ENCODE measurements at places on chromosomes 2 and 18. TPM values are rescaled to one million over a fixed set of nuclear protein-coding genes. Genes with fewer than 3 reads are reported as not detected.

DNA sequence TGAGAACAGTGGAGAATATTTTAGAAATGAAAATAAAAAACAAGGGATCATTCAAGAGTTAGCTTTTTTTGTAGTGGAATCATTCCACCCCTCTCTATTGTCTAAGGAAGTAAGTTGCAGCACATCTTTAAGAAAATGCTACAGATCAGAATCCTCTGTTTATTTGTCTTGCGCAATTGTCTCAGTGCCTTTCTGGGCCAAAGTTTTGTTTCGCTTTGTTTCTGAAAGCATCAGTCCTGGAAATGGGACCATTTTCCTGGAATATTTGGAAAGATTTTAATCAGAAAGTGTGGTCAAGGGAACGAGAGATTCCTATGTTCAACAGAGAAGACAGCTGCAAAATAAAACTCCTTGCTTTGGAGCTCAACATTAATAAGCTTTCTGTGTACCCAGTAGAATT is 74.0 kb downstream of the NRXN1 start:
- no peaks in the 10 kb centered on the region for H3K4me1 ChIP-seq
- H3K27ac ChIP-seq: no peak overlapping the region
- DNase-seq: no peak
- no peaks in the 10 kb centered on the region for H3K27me3 ChIP-seq
- no peak overlapping the region for H3K4me3 ChIP-seq

GRCh38 chr2:231611273-231612108 is 18.8 kb downstream of the TEX44 start:
- no peak for DNase-seq
- peak overlapping the region; percentile 97 for H3K27ac ChIP-seq
- peaks cover 43% of the 10 kb centered on the region for H3K4me1 ChIP-seq
- no peaks in the 10 kb centered on the region for H3K36me3 ChIP-seq
- no peak overlapping the region for H3K4me3 ChIP-seq

- no peaks in the 10 kb centered on the region for H3K4me1 ChIP-seq
- no peak overlapping the region for H3K4me3 ChIP-seq
- H3K27me3 ChIP-seq: no peaks in the 10 kb centered on the region
- H3K36me3 ChIP-seq: no peaks in the 10 kb centered on the region
These were observed 377.8 kb upstream of the DDX18 start for GRCh38 chr2:117436697-117437096.

- no peak for DNase-seq
- H3K4me1 ChIP-seq: no peaks in the 10 kb centered on the region
- peaks cover 9% of the 10 kb centered on the region for H3K36me3 ChIP-seq
- H3K4me3 ChIP-seq: no peak overlapping the region
- H3K27me3 ChIP-seq: no peaks in the 10 kb centered on the region
- no peak overlapping the region for H3K27ac ChIP-seq
These were observed 41.8 kb downstream of the TGFBRAP1 start for GRCh38 chr2:105287692-105288091.

- no peaks in the 10 kb centered on the region for H3K36me3 ChIP-seq
- no peak overlapping the region for H3K4me3 ChIP-seq
- DNase-seq: no peak
These were observed 189.4 kb upstream of the LHCGR start for GRCh38 chr2:48944956-48945355.

Gene SLC4A1AP
- 22.7 TPM for total RNA-seq

- H3K27me3 ChIP-seq: no peaks in the 10 kb centered on the region
- peaks cover 4% of the 10 kb centered on the region for H3K4me1 ChIP-seq
- H3K4me3 ChIP-seq: no peak overlapping the region
These were observed 13.3 kb upstream of the TGFA start for GRCh38 chr2:70566906-70567305.

Gene AQP12B
- not detected for total RNA-seq

DNA sequence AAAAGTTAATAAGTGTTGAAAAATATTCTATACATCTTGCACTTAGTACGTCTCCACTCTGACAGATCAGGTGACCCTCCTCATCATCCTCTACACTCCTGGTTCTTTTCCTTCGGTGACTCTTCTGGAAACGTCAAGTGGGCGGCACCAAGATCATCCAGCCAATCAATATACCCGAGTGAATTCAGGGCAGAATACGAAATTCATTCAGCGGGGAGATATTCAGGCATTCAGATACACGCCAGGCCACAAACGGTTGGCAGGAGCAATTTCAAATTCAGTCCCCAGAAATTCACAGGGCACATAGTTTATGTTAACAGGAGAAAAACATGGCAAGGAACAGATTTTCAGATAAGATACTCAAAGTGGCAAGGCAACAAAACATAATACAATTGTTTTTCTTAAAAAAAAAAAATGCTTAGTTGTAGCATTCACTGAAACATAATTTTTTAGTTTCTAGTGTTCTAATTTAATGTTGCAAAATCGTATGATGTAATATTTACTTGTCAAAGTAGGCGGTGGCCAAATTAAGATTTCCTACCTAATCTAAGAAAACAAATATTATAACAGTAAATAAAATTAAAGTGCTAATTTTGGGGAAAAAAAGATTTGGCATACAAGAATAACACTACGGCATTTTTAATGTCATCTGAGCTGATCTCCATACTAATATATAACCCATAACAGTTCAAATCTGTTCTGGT is 4.2 kb downstream of the CLK1 start:
- DNase-seq: no peak
- H3K27ac ChIP-seq: peak overlapping the region; percentile 99
- no peaks in the 10 kb centered on the region for H3K27me3 ChIP-seq
- H3K4me3 ChIP-seq: peak overlapping the region; percentile 97

- no peak overlapping the region for H3K4me3 ChIP-seq
- no peak for DNase-seq
- H3K36me3 ChIP-seq: no peaks in the 10 kb centered on the region
- H3K4me1 ChIP-seq: no peaks in the 10 kb centered on the region
- no peaks in the 10 kb centered on the region for H3K27me3 ChIP-seq
These were observed 83.7 kb downstream of the PMAIP1 start for GRCh38 chr18:59983506-59983905.

- no peaks in the 10 kb centered on the region for H3K4me1 ChIP-seq
- no peaks in the 10 kb centered on the region for H3K27me3 ChIP-seq
- H3K36me3 ChIP-seq: peaks cover 11% of the 10 kb centered on the region
- DNase-seq: no peak
- H3K4me3 ChIP-seq: no peak overlapping the region
These were observed 27.5 kb downstream of the TFCP2L1 start for GRCh38 chr2:121257480-121257840.

Gene INHA
- total RNA-seq: not detected

DNA sequence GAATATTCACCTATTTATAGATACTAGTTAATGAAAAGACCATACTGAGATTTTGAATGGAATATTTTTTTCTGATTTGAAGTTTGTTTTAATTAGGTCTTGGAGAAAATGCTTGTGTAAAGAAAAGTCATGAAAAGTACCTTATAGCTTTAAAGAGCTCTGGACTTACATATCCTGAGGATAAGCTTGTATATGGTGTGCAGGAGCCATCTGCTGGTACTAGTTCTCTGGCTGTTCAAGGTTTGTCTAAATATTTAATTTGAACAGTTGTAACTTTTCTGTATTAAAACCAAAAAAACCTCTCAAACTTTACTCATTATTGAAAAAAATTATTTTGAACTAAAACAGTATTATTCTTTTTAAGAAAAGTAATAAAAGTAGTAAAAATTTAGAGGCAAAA is 50.1 kb downstream of the UBR3 start:
- H3K36me3 ChIP-seq: no peaks in the 10 kb centered on the region
- H3K4me3 ChIP-seq: no peak overlapping the region
- no peak overlapping the region for H3K27ac ChIP-seq
- no peak for DNase-seq
- no peaks in the 10 kb centered on the region for H3K27me3 ChIP-seq

Gene UGT1A5
- 9.7 TPM for total RNA-seq

DNA sequence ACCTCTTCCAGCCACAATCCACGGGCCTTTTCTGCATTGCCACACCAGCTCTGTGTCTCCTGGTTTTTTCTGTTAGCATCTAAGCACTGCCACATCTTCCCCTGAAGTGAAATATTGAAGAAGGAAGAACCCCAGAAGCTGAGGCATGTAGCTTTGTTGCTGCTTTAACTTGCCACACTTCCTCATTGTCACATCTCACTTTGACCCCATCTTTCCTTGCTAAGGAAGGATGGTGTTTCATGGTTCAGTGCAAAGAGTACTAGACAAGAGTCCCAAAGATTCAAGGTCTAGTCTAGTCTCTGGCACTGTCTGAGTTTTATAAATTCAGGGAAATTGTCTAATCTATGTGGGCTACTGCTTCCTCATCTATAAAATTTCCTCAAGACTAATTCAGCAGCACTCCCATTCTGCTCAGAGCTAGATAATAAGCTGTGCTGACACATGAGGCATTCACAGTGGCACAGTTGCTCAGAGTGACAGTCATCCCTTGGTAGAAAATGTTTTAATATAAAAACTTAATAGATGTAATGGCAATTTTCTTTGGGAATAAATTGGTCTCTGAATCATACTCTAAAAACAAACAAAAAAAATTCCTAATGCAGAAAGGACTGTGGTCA is 483.0 kb upstream of the ID2 start:
- no peaks in the 10 kb centered on the region for H3K27me3 ChIP-seq
- no peak overlapping the region for H3K27ac ChIP-seq
- H3K4me1 ChIP-seq: no peaks in the 10 kb centered on the region
- no peak overlapping the region for H3K4me3 ChIP-seq

- no peaks in the 10 kb centered on the region for H3K27me3 ChIP-seq
- no peak overlapping the region for H3K27ac ChIP-seq
- DNase-seq: no peak
- no peaks in the 10 kb centered on the region for H3K36me3 ChIP-seq
- no peaks in the 10 kb centered on the region for H3K4me1 ChIP-seq
- H3K4me3 ChIP-seq: no peak overlapping the region
These were observed 155.4 kb downstream of the ASXL3 start for GRCh38 chr18:33733376-33733775.

Gene SERPINB11
- 2.1 TPM for total RNA-seq

Gene TEKT4
- not detected for total RNA-seq

Gene POTEI
- total RNA-seq: not detected

DNA sequence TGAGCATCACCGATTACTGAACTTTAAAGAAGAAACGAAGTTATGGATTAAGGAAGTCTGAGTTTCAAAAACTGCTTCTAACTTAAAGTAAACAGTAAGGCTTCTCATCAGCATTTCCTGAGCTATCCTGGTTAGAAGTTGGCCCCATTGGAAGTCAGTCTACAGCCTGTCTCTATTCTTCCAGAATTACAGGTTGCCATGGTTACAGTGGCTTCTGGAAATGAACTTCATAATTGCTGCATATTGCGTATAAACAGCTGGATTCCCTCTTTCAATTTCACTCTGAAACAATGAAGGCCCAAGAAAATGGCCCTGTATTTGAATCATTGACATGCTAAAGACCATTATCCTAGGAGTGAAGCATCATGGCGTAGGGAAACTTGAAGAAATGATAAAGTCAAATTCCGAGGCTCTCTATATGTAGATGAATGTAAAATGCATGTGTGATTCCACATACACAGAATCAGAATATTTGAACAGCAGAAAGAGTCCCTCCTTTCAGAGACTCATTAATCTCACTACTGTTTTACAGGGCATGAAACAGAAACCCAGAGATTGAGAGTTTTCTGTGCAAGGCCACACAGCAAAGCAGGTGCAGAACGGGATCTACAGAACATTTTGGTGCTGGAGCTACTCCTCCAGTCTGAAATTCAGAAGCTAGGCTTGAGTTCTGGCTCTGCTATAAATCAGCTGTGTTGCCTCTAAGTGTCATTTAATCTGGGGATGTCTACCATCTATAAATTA is 856.4 kb upstream of the CELF4 start:
- H3K36me3 ChIP-seq: no peaks in the 10 kb centered on the region
- H3K4me1 ChIP-seq: no peaks in the 10 kb centered on the region
- H3K27ac ChIP-seq: no peak overlapping the region
- no peak overlapping the region for H3K4me3 ChIP-seq

Gene LOXL3
- 3.2 TPM for total RNA-seq

- H3K4me1 ChIP-seq: peaks cover 17% of the 10 kb centered on the region
- no peaks in the 10 kb centered on the region for H3K27me3 ChIP-seq
- H3K36me3 ChIP-seq: no peaks in the 10 kb centered on the region
- no peak for DNase-seq
These were observed 184.1 kb downstream of the AGAP1 start for GRCh38 chr2:235677937-235678336.
